ENCODE measurements at places on chromosomes 12 and 14.

DNA sequence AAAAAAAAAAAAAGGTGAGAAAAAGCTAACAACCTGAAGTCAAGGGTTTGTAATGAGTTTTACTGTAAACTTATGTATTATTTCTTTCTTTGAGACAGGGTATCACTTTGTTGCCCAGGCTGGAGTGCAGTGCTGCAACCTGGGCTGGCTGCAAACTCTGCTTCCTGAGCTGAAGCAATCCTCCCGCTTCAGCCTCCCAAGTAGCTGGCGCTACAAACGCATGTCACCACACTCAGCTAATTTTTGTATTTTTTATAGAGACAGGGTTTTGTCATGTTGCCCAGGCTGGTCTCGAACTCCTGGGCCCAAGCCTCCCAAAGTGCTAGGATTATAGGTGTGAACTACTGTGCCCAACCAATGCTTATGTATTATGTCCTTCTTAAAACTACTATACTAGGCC is 9.2 kb downstream of the ATF7 start:
- DNase-seq: no peak

DNA sequence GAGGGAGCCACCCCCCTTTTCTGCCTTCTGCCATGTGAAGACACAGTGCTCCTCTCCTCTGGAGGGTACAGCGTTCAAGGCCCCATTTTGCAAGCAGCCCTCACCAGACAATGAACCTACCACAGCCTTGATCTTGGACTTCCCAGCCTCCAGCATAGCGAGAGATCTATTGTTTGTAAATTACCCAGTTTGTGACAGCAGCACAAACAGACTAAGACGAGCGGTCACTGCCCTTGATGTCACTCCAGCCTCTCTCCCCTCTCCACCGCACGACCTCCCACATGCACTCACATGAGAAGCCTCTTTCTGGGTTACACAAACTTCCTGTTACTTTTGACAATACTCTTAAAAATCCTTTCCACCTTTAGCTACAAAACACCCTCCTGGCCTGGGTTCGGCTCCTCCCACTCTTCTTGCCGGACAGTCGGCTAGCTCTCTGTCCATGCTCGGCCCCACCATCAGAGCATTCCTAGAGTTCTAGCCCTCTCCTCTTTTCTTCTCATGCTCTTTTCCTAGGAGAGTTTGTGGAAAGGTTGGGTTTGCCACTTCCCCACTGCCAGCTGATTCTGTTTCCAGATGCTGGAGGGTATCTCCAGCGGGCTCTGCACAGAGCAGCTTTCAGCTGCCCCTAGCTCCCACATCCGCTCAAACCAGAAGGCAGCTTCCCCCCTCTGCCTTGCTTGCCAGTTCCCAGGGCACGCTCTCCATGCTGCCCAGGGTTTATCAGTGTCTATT is 124.3 kb downstream of the FOXN3 start:
- DNase-seq: no peak

DNA sequence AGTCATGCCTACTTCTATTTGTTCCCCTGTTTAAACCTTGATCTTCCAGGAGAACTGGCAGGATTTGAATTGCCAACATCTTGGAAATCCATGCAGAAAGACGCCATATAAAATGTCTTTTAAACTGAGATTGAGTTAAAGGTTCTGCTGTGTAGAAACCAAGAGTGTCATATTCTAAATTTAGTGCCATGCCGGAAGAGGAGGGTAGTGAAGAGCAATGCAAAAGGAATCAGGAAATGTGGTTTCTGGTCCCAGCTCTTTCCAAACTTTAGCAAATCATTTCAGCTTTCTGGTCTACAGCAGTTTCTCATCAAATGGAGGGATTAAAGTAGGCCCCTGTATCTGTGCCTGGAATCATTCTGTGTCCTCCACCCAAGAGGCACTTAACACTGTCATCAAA is 85.7 kb downstream of the BTG1 start:
- DNase-seq: peak; percentile 24

- DNase-seq: no peak
Measured at GRCh38 chr12:130992448-130992847, 38.7 kb downstream of the ADGRD1 start.

GRCh38 chr12:63752283-63752682 is 27.4 kb upstream of the RXYLT1 start:
- no peak for DNase-seq

DNA sequence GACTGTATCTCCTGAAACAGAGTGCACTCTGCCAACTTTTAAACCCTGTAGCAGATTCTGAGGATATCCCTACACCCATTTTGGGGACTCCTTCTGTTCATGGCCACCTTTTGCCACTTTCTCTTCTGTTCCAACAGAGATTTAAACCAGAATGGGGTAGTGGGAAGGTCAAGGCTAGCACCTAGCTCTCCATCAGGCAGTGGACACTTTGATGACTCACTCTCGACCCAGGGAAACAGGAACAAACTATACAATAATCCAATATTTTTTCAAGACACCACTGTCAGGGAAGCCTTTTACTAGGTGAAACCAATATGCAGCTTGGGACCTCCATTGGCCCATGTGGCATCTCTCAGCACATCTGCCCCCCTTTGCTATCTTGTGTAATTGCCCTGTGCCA is 103.6 kb downstream of the DAAM1 start:
- no peak for DNase-seq

DNA sequence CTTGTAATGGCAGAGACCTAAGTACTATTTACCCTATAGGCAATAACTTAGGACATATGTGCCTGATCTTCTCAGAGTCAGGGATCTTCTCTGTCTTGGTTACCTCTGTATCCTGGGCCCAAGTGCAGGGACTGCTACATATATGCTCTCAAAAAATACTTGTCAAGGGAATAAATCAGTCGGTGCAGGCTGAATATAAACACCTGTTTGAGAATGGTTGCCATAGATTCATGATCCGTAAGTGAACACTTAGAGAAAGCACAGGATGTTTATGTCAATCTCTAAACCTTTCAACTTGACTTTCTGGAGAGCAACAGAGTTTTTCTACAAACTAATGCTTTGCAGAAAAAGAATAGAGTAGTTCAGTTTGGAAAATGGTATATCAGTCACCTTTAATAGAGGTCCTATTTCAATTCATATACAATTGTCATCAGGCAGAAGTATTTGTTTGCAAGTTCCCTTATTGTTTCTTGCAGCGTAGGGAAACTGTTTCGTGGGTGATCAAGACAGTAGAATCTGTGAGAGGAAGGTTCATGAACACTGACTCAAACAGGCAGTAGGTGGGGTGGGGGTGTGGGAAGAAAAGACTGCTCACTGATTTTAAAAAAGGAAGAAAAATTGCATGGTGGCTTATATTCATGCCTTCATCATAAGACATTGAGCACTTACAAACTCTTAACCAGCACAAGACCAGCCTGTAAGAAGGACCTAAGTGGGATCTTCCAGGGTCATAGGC is 6.0 kb upstream of the UBE2N start:
- no peak for DNase-seq

- DNase-seq: no peak
Measured at GRCh38 chr14:52188381-52188780, 79.1 kb upstream of the PTGDR start.

DNA sequence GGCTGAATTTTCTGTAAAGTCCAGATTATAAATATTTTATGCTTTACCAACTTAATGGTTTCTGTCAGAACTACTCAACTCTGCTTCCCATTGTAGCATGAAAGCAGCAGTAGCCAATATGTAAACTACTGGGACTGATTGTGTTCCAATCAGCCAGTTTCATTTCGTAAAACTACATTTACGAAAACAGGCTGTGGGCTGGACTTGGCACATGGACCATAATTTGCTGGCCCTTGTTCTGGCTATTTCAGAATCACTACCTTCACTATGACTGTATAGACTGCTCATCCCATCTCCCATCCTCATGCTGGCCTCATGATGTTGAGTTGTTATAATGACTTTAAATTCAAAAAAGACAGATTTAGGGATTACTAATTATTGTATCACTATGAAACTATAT is 38.7 kb downstream of the FAR2 start:
- no peak for DNase-seq

- DNase-seq: peak; percentile 91
Measured at GRCh38 chr12:11719678-11720099, 70.2 kb downstream of the ETV6 start.

GRCh38 chr12:54759751-54760150 is 94.6 kb upstream of the MUCL1 start:
- peak; percentile 3 for DNase-seq

DNA sequence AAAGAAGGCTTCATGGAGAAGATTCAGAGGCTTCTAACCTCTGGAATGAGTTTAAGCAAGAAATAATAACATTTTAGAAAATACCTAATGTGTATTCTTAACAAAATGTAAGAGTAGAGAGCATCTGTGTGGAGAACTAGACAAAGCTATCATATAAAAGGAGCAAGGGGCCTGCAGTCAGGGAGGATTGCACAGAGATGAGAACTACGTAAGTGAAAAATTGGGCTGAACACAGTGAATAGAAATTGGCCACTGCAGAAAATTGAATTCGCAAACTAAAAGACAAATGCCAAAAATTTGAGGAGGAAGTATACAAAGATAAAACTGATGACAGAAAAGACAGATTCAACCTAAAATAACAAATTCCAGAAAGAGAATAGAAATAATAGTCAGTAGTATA is 92.8 kb downstream of the TGFB3 start:
- DNase-seq: no peak

- DNase-seq: peak; percentile 82
Measured at GRCh38 chr14:52124791-52125684, 56.2 kb upstream of the NID2 start.
